ENCODE measurements at places on chromosomes 2 and 18.

GRCh38 chr18:78145096-78145495 is 834.5 kb upstream of the SALL3 start:
- no peak for DNase-seq

- DNase-seq, result no peak
Measured at GRCh38 chr2:212228743-212229171, 309.8 kb downstream of the ERBB4 start.

GRCh38 chr2:152573168-152573567 is 144.1 kb downstream of the PRPF40A start:
- peak; percentile 35 for DNase-seq

DNA sequence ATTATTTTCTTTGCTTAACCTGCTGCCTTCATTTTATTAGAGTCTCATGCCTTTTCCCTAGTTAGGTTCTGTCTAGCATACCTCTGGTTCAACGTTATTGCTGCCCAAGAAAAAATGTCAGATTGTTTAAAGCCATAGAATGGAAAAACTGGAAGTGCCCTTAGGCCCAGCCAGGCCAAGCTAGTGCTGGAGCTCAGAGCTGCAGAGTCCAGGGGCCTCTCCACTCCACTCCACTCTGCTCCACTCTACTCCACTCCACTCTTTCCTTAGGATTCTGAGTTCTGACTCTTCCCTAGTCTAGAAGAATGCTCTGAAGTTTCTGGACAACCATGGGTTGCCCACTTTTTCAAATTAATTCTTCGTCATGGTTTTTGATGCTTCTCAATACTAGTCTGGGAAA is 155.6 kb downstream of the SETBP1 start:
- DNase-seq, result no peak

DNA sequence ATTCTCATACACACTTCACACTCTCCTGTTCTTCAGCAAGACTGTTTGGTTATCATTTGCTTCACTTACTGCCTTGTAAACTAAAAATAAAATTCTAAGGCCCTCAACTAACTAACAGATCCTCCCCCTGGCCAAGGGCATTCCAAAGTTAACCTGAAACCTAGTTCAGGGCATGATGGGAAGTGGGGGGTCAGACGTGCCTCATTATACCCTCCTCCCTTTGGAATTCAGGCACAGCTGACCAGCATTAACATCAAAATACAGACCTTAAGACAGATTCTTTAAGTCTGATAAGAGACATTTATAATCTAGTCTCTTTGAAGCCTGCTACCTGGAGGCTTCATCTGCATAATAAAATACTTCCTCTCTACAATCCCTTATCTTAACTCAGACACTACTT is 221.0 kb downstream of the NOL4 start:
- DNase-seq, result no peak

- DNase-seq, result peak; percentile 69
Measured at GRCh38 chr2:143160732-143161707, 31.8 kb downstream of the ARHGAP15 start.

- DNase-seq, result peak; percentile 89
Measured at GRCh38 chr2:9720352-9721093, 89.7 kb upstream of the YWHAQ start.

GRCh38 chr2:121247971-121248370 is 37.0 kb downstream of the TFCP2L1 start:
- DNase-seq, result no peak

GRCh38 chr18:57150828-57151227 is 3.9 kb downstream of the BOD1L2 start:
- no peak for DNase-seq

GRCh38 chr2:219592736-219593135 is 4.9 kb upstream of the STK11IP start:
- no peak for DNase-seq

DNA sequence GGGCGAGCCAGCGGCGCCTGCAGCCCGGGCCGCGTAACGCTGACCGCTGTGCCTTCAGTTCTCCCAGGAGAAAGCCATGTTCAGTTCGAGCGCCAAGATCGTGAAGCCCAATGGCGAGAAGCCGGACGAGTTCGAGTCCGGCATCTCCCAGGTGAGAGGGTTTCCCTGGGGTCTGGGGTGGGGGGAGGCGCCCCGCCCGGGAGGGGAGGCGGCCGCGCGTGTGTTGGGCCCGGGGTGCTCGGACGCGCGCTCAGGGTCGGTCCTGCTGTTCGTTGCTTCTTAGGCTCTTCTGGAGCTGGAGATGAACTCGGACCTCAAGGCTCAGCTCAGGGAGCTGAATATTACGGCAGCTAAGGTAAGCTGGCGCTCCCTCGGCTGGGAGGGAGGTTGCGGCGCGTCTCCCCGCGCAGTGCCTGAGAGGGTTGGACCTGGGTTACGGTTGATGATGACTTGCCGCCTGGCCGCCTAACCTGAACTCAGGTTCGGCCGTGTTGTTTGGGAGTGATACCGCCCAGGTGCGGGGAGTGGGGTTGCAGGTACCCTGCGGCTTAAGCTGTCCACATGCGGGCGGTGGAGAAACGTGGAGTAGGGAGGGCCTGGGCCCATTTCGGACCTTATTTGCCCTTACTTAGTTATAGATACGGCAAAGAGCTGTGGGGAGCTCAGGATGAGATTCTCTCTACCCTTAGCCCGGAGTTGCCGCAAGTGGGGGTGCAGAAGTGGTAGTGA is 638 bp downstream of the RPS7 start:
- DNase-seq, result no peak

- DNase-seq, result no peak
Measured at GRCh38 chr2:3974765-3975164, 271.4 kb downstream of the DCDC2C start.

GRCh38 chr2:174945601-174946260 is 59.5 kb downstream of the CHN1 start:
- DNase-seq, result no peak

- no peak for DNase-seq
Measured at GRCh38 chr2:105841551-105841950, 96.8 kb downstream of the NCK2 start.

GRCh38 chr18:28574175-28574574 is 397.2 kb upstream of the CDH2 start:
- no peak for DNase-seq

DNA sequence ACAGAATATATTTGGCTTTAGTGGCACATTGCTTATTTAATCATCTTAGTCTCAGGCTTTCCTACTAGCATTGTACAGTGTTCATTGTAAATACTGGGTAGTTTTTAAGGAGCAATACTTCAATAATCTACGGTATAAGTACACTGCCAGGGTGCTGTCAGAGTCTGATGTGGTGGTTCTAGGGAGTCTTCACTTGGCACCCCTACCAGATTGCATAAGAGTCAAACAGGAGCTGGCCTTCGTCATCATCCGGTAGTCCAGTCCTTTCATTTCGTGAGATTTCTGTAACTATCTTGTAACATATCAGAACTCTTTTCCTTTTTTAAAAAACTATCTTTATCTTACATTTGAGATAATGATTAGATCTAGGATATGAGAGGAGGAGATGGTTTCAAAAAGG is 91.1 kb downstream of the ZNF532 start:
- no peak for DNase-seq

GRCh38 chr2:238601433-238602222 is 174.9 kb downstream of the ASB1 start:
- no peak for DNase-seq

DNA sequence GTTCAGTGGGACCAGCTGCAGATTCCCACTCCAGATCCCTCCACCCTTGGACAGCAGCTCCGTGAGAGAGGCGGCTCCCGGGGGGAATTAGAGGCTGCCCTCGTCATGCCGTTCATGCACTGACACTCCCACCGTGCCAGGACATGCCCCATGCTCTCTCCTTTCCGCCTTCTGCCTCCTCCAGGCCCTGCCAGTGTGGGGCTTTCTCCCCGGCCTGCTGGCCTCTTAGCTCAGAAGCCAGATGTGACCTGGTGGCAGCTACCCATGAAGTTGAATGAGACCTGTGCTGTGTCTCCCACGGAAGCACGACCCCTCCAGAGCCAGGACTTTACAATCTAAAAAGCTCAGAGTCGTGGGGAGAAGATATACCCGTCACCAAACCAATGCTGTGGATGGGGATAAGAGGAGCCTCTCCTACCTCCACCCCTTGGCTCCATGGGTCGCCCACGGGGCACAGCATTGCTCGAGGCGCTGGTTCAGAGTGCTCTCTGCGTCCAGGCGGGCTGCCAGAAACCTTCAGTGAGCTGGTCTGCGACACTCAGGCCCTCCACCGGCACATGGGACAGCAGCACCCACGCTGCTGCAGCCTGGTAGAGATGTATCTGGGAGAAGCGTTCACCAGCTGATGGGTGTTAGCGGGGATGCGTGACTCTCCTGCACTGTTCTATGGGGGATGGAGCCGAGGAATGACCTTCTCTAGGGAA is 111.0 kb upstream of the GPC1 start:
- DNase-seq, result peak; percentile 52

DNA sequence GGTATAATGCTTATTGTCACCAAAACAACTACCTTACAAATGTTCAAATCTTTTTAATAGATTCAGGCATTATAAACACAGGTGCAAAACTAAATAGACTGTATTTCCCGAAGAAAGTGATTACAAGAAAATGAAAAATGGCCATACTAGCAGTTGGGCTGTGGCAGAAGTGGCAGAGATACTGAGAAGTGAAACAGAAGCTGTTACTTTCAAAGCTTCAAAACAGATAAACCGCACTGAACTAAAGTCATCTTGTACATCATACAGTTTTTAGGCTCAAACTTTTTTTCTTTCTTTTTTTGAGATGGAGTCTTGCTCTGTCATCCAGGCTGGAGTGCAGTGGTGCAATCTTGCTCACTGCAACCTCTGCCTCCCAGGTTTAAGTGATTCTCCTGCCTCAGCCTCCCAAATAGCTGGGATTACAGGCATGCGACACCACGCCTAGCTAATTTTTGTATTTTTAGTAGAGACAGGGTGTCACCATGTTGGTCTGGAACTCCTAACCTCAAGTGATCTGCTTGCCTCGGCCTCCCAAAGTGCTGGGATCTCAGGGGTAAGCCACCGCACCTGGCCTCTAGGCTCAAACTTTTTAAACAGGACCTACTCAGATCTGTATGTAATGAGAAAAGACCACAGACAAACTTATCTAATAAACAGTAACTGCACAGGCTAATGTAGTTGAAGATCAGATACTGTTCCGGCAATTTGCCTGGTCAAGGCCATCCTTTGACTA is 77.9 kb upstream of the SATB2 start:
- no peak for DNase-seq

DNA sequence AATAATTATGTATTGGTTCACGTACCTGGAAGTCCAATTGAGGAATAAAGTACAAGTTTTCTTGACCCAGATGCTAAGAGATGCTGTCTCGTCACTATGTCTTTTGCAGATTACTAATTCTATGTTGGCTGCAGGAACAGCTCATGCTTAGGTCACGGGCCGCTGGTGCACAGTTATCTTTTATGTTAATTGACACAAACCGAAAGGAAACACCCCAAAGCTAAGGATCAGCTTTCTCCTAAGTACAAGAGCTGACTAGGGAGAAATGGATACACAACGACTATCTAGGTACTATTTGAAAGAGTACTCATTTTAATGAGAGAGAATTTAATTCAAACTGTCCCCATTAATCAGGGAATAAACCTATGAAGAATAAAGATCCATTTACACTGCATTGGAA is 217.7 kb upstream of the SLC35G4 start:
- no peak for DNase-seq

GRCh38 chr2:54924121-54924520 is 126.1 kb downstream of the RTN4 start:
- no peak for DNase-seq

DNA sequence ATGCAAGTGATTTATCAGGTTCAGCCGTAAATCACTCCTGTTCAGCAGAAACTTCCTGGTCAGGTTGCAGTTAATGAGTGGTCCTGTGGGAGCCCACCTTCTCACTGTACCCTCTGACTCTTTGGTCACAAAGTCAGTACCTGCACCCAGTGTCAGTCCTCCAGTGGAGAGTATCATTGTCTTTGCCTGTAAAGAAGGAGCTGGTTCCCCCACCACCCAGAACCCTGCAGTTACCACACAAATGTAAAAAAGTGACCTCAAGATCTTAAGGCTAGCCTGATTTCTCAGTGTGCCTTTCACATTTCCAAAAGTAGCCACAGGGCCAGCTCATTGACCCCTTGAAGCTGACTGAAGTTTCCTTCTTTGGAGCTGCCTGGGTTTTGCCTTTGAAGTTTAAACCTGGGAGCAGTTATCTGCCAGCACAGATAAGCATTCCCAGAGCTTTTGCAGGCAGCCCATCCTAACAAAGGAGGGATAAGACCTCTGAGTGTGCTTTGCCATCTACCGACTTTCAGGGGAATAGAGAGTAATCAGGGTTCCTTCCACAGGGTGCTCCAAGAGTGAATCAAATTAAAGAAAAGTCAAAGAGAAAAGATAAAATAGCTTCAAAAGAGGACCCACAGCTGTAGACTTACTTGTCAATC is 725.2 kb downstream of the CPS1 start:
- no peak for DNase-seq

DNA sequence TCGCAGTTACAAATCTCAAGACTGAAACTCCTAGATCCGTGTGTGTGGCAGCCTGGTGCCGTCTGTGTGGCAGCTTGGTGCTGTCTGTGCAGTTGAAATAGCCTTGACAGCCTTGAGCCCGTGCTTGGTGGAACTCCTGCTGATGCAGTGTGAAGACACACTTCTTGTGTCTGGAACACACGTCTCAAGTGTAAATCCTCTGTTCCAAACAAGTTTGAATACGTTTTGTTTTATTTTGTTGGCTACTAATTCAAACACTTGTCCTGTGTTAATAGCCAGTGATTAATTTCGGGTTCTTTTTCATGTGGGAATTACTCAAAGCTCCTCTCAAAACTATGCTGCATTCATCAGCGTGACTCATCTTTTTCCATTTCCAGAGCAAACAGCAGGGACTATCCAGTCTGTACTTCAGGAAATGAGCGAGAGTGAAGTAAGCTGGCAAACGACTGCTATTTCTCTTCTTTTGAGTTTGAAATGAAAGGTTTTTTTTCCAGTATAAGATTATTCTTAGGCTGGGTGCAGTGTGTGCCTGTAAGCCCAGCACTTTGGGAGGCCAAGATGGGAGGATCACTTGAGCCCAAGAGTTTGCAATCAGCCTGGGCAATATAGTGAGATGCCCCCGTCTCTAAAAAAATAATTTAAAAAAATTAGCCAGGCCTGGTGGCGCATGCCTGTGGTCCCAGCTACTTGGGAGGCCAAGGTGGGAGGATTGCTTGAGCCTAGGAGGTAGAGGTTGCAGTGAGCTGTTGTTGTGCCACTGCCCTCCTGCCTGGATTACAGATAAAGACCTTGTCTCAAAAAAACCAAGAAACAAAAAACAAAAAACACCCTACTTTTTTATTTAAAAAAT is 152.9 kb downstream of the SPP2 start:
- no peak for DNase-seq

- DNase-seq, result no peak
Measured at GRCh38 chr2:128689971-128690370, 371.3 kb upstream of the HS6ST1 start.

- no peak for DNase-seq
Measured at GRCh38 chr2:241764275-241765241, 12.1 kb upstream of the GAL3ST2 start.

- no peak for DNase-seq
Measured at GRCh38 chr2:179438654-179439053, 174.0 kb upstream of the SESTD1 start.

DNA sequence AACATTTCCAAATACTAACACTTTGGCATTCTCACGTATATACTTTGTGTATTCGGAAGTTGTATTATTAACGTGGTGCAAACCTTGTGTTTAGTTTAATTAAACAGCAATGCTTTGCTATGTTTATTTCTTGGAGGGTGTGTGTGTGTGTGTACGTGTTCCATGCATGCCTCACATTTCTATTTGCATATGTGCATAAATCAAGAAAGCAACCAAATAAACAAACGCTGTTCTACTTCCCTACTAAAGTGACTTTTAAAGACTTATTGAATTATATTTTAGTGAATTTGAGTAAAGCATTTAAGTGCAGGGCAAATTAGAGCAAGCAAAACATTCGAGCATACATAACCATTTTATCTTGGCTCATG is 54.2 kb upstream of the ZNF396 start:
- DNase-seq, result no peak

- DNase-seq, result no peak
Measured at GRCh38 chr18:45566025-45566740, 49.1 kb upstream of the SLC14A2 start.
